ENCODE measurements at places on chromosomes 3 and 15.
A peak's percentile ranks its signal among the peaks of the same experiment; 100 is the strongest.

DNA sequence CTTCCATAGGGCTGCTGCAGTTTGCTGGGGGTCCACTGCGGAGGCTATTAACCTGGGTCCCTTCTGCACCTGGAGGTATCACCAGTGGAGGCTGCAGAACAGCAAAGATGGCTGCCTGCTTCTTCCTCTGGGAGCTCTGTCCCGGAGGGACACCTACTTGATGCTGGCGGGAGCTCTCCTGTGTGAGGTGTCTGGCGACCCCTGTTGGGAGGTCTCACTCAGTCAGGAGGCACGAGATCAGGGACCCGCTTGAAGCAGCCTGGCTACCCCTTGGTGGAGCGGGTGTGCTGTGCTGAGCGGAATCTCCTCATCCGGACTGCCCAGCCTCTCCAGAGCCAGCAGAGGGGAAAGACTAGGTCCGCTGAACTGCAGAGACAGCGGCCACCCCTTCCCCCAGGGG lies 56.0 kb upstream of the CTXND1 start:
- DNase-seq, result no peak

- DNase-seq, result no peak
Observed at GRCh38 chr15:90681480-90681879, 35.7 kb upstream of the BLM start.

- DNase-seq, result no peak
Observed at GRCh38 chr3:62922326-62922725, 47.1 kb upstream of the CADPS start.

GRCh38 chr3:63482341-63482740 lies 170.1 kb upstream of the SNTN start:
- no peak for DNase-seq

DNA sequence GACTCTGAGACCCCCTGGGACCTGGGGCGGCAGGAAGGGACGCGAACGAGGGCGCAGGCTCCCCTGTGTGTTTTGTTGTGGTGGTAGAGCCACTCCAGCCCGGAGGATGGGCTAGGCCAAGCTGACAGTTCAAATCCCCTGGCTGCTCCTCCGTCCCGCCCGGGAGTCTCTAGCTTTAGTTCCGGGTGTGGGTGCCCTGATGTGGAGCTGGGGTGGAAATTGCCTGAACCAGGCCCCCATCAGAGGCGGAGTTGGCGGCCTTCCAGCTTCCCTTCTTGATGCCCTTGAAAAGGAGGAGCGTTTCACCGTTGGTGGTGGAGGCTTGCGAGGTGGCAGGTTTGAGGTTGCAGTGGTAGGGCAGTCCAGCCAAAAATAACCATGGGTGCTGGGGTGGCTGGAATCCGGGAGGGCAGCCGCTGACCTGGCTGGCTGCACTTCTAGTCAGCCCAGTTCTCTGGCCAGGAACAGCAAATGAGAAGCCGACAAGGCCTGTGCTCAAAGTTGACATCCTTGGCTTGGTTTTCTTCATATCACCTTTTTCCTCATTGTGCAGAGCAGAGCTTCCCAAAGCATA lies 817 bp downstream of the CLK3 start:
- DNase-seq, result peak; percentile 87

DNA sequence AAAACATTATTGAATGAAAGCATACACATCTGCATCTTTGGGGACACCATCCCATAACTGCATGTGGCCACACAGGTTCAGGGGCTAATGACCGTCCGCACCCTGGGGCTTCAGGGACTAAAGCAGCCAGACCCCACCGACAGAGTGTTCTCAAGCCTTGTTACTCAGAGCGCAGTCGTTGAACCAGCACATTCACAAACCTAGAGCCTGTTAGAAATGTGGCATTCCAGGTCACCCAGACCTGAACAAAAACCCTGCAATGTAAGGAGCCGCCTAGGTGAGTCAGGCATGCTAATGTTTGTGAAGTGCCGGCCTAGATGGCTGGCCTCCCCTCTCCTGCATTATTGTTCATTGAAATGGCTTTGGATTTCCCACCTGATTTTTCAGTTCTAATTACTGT lies 52.3 kb upstream of the HACD2 start:
- no peak for DNase-seq

DNA sequence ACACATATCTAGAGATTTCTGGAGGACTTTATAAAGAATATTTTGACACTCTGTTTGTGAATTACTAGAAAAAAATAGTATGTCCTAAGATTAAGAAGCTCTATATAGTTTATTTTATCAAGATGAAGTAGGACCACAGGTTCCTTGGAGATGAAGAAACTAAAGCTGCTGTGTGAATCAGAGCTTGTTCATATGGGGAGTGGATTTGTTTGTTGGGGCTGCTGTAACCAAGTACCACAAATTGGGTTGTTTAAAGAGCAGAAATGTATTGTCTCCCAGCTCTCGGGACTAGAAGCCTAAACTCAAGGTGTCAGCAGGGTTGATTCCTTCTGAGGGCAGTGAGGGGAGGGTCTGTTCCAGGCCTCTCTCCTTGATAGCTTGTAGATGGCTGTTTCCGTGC lies 270.6 kb upstream of the UMPS start:
- DNase-seq, result no peak

DNA sequence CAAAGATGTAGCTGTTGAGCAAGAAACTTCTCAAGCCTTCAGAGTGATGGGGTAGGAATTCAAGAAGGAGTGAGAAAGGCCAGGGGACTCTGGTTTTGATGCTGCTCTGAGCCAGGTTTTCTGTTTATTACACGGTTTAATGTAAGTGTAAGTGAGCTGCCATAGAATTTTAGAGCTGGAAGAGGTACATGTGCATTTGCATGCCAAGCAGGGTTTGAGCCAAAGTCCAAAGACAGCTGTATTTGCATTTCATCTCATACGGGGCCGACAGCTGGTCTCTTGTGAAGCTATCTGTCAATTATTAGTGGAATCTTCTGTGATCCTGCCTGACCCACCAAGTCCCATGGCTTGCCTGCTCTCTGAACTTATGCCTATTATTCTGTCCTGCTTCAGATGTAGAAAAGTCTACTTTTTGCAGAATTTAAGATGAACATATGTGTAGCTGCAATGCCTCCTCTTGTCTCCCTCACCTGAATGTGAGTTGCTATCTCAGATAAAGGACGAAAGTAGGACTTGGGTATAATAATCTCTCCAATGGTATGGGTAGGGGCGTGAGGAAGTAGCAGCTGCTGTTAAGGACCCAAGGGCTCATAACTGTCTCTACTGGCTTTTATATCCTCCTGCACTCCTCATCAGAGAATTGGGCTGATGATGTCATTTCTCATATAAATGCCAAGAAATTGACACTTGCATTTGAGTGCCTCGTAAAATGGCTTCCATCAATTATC lies 160.0 kb downstream of the SQOR start:
- no peak for DNase-seq

DNA sequence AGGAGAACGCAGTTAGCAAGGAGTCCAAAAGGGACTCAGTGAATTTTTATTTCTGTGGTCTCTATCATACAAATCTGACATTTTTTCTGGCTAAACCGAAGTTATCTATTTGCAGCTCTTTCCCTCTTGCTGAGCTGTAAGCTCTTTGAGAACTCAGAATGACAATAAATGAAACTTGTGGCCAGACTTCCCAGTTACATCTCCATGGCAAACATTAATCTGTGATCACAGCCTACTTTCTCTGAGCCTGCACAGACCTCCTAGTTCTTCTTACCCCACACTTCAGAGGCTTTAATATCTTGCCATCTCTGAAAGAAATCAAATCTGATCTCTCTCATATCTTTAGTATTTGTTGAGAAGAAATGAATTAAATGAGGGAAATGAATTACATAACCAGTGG lies 58.0 kb downstream of the PLD1 start:
- DNase-seq, result no peak

DNA sequence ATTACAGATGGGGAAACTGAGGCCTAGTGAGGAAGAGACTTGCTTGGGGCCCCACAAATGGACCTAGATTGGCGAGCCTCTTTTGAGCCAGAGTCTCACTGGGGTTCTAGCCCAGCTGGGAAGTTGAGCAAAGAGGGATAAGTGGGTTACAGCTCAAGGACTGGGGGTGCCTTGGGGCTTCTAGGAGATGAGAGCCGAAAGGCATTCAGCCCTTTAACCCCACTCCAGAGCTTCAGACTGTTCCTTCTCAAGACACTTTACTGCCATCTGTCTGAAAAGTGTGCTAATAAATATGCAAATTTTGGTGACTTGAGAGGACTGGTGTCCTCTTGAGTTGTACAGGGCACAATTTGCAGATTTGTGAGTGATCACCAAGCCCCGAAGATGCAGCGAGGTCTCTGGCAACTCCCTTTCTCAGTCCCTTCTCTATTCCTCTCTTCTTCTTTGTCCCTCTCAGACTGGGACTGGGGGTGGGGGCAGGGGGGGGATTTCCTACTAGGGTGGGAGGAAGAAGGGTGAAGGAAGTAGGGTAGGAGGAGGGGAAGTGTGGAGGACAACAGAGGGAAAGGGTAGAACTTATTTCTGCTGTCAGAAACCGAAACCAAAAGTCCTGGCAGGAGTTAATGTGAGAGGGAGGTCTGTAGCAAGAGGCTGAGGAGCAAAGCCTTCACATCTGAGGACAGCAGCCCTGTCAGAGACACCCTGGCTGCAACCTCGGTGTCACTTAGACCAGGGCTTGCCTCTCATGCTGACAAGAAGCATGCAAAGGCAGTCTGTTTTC lies 16.2 kb upstream of the ANKDD1A start:
- no peak for DNase-seq

DNA sequence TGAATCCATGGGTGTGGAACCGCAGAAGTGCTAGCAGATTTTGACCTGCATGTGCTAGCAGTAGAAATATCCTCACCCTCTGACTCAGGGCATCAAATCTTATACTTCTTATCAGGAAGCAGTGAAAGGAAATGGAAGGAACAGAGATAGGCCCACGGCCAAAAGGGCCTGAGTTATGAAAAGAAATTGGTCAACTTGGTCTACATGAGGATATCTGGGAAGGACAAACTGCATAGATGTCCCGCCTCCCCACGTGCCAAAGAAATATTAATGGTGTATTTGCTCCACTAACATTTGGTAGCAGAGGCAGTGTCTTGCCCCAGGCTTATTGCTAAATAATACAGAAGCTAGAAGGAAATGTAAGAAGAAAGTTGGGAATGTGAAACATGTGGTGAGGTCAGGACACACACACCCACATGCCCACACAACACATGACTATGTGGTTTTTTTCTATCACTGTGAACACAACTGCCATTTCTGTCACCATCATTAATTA lies 93.6 kb upstream of the COL8A1 start:
- DNase-seq, result peak; percentile 66

DNA sequence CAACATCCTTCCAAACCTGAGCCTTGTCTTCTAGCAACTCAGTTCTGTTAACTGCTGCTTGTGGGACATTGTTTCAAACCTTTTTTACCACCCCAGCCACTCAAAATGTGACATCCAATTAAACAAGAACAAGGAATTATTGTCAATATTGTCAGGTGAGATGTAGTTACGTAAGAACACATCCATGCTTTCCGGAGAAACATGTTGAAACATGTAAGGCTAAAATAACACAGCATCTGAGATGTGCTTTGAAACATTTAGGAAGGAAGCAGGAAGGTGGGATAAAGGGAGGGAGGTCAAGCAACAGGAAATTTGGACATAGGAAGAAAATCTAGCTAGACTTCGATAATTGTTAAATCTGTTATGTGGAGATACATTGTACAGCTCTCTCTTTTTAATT lies 50.9 kb upstream of the PRICKLE2 start:
- no peak for DNase-seq

GRCh38 chr15:79431636-79432344 lies at the start of gene MINAR1:
Gene MINAR1, plus strand, starts transcription at chr15:79432336. Its CDS starts 23,812 bp downstream, at chr15:79456148.
- DNase-seq, result no peak

GRCh38 chr15:70355275-70355795 lies 257.6 kb upstream of the TLE3 start:
- DNase-seq, result peak; percentile 41

GRCh38 chr15:63093486-63094205 lies 28.0 kb upstream of the LACTB start:
- peak; percentile 88 for DNase-seq

- no peak for DNase-seq
Observed at GRCh38 chr3:48367201-48367600, 4.8 kb upstream of the FBXW12 start.

- DNase-seq, result no peak
Observed at GRCh38 chr15:86203462-86203861, 123.8 kb downstream of the AGBL1 start.

- DNase-seq, result no peak
Observed at GRCh38 chr3:136630915-136631314, 121.3 kb downstream of the STAG1 start.

DNA sequence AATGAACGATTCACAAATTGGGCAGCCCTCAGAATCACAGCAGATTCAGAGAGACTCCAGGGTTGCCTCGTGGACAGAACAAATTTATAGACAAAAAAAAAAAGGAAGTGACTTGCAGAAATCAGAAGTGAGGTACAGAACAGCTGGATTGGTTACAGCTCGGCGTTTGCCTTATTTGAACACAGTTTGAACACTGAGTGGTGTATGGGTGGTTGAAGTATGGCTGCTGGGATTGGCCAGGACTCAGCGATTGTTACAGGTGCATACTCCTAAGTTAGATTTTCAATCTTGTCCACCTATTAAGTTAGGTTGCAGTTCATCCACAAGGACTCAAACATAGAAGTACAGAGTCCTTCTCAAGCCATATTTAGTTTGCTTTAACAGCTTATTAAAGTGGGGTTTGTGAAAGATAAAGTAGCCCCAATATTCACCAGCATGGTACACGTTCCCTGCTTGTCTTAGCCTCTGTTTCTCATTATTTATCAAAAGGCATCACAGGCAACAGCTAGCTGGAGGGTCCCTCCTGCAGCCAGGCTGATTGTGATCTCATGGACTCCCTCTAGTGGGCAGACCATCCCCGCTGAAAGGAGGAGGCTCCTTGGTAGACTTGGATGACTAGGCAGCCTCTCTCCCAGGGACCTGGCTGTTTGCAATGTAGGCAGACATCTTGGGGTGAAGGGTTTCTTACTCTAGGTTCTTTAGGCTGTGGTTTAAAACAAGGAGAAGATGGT lies 17.6 kb upstream of the ALDH1L1 start:
- peak; percentile 90 for DNase-seq

- no peak for DNase-seq
Observed at GRCh38 chr3:184164648-184165330, 9.6 kb downstream of the DVL3 start.

DNA sequence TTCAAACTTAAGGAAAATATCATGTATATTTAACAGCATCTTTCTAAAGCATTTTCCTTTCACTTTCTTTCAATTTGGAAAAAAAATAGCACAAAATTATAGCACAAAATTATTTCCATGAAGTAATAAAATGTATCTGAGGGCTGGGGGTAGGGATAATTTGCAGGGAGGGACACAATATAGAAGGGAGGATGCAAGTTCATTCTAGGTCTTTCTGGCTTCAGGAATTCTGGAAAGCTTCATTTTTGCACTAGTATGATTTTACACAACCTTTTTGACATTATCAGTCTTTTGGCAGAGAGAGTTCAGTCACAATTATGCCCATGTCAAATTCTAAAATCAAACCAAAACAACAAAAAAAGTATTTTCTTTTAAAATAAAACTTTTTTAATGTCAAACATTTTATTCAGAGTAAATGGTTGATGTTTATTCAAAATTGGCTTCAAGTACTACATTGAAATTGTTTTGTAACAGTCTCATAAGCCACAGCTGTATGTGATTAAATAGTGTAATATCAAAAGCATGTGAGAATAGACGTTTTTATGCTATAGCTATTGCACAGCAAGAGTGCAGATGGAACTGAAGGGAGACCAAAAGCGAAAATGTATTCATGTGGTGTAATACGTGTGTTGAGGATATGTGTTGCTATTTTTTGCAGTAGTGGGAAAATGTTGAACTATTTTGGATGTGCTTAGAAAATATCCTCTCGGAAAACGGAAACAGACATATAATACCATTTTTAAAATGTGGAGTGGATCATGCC lies 5.8 kb downstream of the RBMS3 start:
- no peak for DNase-seq

- no peak for DNase-seq
Observed at GRCh38 chr3:193732391-193732790, 139.4 kb downstream of the OPA1 start.

- no peak for DNase-seq
Observed at GRCh38 chr3:150114873-150115540, 144.3 kb upstream of the PFN2 start.

Measured in ascending aorta (tissue), 2 donors.